ENCODE measurements at places on chromosomes 5 and 9.

DNA sequence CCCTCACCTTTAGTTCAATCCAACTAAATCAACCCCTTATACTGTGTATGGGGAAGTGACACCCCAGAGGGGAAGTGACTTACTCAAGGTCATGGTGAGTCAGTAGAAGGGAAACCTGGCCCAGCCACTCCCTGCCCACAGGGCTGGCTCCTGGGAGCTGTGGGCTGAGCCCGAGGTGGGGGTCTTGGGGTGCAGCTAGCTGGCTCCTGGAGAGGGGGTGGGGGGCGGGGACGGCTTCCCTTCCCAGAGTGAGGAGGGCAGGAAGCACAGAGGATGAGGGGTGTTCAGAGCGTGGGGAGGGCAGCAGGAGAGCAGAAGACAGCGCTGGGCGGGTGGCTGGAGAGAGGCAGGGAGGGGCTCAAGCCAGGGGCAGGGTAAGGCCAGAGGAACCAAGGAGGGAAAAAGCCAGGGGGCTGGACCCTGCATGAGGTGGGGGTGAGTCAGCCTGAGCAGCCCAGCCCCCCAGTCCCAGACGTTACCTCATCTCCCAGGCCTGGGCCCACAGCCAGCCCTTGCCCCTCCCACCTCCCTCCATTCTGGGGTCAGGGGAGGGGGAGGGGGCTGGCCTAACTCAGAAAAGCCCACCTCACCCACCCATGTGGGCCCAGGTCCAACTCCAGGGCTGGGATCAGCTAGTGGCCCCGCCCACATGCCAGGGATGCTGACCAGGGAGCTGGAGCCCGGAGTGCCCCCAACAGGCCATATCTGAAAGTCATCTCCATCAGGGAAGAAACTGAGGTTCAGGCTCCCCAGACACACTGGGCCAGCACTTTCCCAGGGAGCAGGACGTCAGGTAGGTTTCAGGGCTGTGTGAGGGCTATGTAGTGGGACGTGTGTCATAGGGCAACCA lies 2.8 kb downstream of the PDLIM7 start:
- no peak for DNase-seq

DNA sequence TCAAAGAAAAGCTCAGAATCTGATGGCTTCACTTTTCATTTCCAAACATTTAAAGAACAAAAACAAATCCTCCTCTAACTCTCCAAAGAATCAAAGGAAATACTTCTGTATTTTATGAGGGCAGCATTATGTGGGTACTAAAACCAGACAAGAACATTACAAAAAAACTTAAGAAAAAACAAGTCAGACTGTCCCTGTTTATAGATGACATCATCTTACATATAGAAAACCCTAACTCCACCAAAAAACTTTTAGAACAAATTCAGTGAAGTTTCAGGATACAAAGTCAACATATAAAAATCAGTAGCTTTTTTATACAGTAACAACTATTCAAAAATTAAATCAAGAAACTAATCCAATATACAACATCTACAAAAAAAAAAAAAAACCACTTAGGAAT lies 136.2 kb downstream of the PJA2 start:
- DNase-seq: no peak

DNA sequence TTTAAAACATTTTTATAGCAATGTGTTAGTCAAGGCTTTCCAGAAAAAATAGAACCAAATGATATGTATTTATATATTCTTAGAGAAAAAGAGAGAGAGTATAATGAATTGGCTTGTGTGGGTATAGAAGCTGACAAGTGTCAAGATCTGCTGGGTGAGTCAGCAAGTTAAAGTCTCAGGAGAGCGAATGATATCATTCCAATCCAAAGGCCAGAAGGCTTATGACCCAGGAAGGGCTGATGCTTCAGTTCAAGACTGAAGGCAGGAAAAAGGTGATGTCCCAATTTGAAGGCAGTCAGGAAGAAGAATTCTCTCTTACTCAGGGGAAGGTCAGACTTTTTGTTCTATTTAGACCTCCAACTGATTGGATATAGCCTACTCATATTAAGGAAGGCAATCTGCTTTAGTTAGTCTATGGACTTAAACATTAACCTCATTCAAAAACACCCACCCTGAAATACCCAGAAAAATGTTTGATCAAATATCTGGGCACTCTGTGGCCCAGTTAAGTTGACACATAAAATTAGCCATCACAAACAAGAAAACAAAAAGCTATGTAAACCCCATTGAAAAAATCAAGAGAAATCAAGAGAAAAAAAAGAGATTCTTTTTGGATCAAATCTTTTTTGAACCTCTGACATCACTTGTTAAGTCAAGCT lies 189.6 kb downstream of the PIK3R1 start:
- DNase-seq: no peak

DNA sequence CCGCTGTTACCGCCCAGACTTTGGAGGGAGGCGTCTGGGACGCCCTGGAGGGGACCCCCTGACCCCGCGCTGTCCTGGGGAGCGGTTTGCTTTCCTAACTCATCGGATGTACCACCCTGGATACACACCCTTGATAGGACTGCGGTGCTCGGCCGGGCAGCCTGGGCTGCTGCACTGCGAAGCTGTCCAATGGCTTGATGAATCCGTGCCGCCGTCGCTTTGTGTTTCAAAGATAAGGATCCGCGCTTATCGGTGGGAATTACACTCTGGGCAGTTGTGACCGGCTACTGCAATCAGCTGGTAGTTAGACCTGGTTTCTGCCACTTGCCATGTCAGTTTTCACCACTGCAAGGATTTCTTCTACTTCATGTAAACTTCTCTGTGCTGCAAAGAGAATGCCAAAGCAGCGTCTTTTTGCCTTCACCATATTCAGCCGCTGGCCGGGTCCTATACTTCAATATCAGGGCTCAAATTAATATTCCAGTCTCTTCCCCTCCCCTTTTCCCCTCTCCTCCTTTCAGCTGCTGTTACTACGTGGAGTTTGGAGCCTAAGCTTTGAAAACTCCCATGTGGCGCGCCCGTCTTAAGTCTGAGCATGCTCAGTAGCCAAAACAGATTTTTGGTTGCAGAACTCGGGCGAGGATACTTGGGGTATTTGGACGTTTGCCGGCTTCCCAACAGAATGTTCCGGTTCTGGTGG lies 727 bp downstream of the SMAD5 start:
- DNase-seq: no peak
